ENCODE measurements at places on chromosomes 6 and 20. TPM values are rescaled to one million over a fixed set of nuclear protein-coding genes. Genes with fewer than 3 reads are reported as not detected.

Gene VNN1
- not detected for total RNA-seq

Gene PPP1R3G
- total RNA-seq = 0.44 TPM

Gene NRSN2
- 44.9 TPM for total RNA-seq

Gene SDCBP2
- 1.8 TPM for total RNA-seq

Gene THBS2
- total RNA-seq = 0.05 TPM

Gene PRR18
- 0.23 TPM for total RNA-seq

All from Panc1 (cell line).